ENCODE measurements at places on chromosomes 12 and 14. TPM values are rescaled to one million over a fixed set of nuclear protein-coding genes. Genes with fewer than 3 reads are reported as not detected.

GRCh38 chr12:57497223-57498131 is 9.6 kb downstream of the MARS1 start:
- no peak for DNase-seq

GRCh38 chr12:51401900-51402299 is 10.7 kb upstream of the GALNT6 start:
- DNase-seq: no peak

- DNase-seq: no peak
Measured at GRCh38 chr12:79406993-79407392, 283.8 kb downstream of the PAWR start.

GRCh38 chr14:53027041-53027440 is 76.2 kb upstream of the FERMT2 start:
- DNase-seq: no peak

DNA sequence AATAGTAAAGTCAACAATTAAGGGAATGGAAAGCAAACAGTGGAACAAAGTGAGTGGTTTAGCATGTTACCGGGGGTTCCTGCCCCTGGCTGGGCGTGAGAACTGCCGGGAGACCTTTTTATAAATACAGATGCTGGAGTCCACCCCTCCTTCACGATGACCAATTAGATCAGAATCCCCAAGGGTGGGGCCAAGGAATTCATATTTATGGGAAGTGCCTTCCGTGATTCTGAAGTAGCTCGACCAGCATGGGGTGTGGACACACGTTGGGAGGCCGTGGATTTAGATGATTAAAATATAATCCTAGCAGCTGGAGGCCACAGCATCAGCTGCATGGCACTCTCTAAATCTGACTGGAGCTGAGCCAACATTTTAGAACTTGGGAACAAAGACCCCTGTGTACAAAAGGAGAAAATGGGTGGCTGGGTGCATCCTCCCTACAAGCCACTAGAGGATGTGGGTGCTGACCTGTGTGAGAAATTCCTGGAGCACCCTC is 87.9 kb downstream of the SRRM4 start:
- no peak for DNase-seq

- DNase-seq: no peak
Measured at GRCh38 chr14:98138666-98139065, 1133.3 kb downstream of the BCL11B start.

DNA sequence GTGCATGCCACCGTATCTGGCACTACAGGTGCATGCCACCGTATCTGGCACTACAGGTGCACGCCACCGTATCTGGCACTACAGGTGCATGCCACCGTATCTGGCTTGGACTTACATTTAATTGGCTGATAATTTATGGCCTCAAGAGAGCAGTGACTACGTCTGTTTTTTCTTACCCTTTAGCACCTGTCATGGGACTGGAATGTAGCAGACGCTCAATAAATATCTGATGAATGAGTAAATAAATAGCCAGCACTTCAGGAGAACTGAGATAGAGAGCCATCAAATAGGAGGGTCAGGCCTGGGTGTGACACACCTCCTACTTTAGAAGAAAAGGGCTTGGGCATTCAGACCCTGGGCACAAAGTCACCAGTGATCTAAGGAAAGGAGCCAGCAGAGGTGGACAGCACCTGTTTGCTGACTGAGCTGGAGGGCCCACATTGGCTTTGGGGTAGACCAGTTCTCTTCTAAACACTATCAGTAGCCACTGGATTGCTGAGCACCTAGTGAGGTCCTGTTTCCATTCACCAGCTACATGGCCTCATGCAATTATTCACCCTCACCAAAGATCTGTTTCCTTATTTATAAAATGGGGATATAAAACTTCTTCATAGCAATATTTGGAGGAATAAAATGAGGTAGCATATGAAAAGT is 50.1 kb downstream of the RFX4 start:
- DNase-seq: no peak

GRCh38 chr12:83016218-83016835 is 329.6 kb downstream of the TMTC2 start:
- DNase-seq: peak; percentile 51

- DNase-seq: no peak
Measured at GRCh38 chr12:12734561-12735071, 17.4 kb downstream of the CDKN1B start.

GRCh38 chr14:63510538-63510937 is 32.6 kb downstream of the PPP2R5E start:
- no peak for DNase-seq

- no peak for DNase-seq
Measured at GRCh38 chr14:101926085-101926484, 38.3 kb upstream of the DYNC1H1 start.

GRCh38 chr12:118059341-118060191 is 1.4 kb downstream of the WSB2 start:
- DNase-seq: peak; percentile 42

DNA sequence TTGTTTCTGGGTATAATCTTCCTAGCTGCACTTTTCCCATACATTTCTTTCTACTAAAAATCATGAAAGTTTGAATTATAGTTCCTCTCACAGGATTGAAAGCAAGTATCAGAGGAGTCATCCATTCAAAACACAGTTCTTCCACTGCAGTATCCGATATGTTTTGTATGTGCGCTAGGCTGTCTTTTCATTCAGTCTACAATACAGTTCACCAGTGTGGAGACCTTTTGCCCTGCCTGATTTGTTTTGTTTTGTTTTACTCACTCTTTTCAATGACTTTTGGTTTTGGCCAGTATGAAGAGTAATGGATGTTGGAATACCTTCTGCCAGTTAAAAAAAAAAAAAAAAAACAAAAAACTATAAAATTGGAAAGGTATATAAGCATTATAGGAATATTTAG is 91.4 kb downstream of the FGD4 start:
- no peak for DNase-seq

DNA sequence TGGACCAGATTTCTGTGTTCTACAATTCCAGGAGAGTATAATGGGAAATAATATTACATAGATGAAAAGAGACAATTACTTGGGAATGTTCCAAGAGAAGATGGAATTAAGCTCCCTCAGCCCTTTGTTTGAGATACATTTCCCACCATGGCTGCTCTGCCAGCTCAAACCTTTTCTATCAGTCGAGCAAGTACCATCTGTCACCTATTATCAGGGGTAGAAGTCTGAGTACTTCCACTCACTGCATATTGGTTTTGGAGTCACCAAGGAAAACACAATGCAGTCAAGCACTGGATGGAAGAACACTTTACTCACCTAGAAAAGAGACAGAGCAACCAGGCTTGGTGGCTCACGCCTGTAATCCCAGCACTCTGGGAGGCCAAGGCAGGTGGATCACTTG is 270.4 kb upstream of the FAR2 start:
- DNase-seq: peak; percentile 41

DNA sequence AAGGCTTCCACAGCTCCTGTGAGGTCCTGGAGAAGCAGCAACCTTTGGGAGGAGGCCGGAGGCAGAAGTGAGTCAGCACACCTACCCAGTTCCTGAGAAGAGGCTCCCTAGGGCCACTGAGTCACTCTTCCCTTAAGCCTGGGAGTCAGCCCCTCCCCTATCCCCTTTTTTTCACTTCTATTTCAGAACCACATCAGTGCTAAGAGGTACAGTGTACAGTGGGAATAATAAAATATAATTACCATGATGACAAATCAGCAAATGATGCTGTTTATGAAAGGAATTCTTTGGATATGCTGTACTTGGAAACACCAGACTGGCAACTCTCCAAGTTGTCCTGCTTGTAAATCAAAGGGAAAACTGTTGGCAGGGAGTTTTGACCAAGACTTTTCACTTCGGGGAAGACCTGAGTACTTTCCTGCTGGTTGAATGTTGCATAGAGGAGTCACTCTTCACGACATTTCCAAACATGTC is 7.8 kb upstream of the TBPL2 start:
- DNase-seq: no peak

- no peak for DNase-seq
Measured at GRCh38 chr14:95318399-95319311, 1.1 kb downstream of the CLMN start.

GRCh38 chr12:69355363-69356028 is 4.0 kb upstream of the YEATS4 start:
- no peak for DNase-seq

DNA sequence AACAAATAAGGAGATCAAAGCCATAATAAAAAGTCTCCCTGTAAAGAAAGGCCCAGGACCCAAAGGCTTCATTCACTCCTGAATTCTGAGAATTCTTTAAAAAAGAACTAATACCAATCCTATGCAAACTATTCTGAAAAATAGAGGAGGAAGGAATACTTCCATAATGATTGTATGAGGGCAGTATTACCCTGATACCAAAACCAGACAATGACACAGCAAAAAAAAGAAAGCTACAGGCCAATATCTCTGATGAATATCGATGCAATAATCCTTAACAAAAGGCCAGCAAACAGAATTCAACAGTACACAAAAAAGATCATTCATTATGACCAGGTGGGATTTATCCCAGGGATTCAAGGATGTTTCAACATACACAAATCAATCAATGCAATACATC is 457.8 kb upstream of the FBXO33 start:
- no peak for DNase-seq

GRCh38 chr14:94143711-94144110 is 14.3 kb upstream of the IFI27L2 start:
- no peak for DNase-seq

DNA sequence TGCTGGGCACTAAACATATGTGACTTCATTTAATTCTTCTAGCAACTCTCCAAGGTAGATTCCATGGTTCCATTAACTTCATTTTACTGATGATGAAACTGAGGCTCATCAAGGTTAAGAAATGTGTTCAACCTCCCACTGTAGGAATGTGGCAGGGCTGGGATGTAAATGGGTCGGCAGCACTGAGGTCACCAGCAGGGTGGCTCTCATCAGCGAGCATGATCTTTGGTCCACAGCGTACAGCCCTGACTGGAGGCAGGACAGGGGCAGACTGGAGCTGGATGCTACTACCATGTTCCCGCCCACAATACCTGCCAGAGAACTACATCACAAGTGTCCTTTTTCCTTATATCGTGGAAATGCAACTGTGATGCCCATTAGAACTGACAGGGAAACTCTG is 4.6 kb downstream of the APPL2 start:
- DNase-seq: no peak

TAS2R42 gene
- total RNA-seq: not detected

NRDE2 gene
- total RNA-seq: 18.1 TPM

GUCY2C gene
- total RNA-seq: not detected

PPP4R4 gene
- total RNA-seq: 2.1 TPM

SRRM4 gene
- total RNA-seq: not detected

CIROP gene
- total RNA-seq: not detected

ADSS1 gene
- total RNA-seq: 19.5 TPM

BEST3 gene
- total RNA-seq: 0.61 TPM

All from G401 (cell line).